NCI-H345 (cell line): ENCODE measurements at places on chromosomes 5 and 9.

DNA sequence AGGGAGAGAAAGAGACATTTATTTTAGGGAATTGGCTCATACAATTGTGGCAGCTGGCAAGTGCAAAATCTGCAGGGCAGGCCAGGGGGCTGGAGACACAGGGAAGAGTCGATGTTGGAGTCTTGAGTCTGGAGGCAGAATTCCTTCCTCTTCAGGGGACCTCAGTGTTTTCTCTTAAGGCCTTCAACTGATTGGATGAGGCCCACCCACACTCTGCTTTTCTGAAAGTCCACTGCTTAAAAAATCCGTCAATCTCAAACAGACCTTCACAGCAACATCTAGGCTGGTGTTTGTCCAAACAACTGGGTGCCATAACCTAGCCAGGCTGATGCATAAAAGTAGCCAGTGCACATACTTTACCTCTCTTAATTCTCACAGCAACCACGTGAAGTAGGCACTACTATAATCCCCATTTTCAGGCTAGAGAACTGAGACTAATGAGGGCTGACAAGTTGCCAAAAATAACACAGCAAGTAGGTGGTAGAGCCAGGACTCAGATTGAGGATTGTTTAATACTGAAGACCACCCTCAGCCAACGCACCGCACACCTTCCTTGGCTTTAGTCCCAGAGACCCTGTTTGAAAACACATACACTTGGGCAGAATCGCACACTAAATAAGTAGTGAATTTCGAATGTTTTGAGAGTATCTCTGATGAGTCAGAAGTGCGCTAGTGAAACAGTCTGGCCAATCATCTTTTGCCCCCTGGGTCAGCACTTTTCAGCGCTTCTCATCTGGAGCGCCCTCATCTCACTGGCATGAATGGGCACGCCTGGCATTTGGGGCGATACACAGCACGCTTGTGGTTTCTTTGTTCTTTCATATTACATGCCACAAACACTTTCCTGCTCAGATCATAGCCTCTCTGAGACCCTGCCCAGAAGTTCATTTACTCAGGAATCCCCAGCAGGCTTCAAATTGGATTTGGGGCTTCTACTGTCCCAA, 591.4 kb downstream of the CCDC171 start:
- DNase-seq: peak; percentile 46

- DNase-seq: peak; percentile 38
Observed at GRCh38 chr9:4298255-4299004, 1.4 kb downstream of the GLIS3 start.

GRCh38 chr5:40484495-40484894, 195.2 kb upstream of the PTGER4 start:
- no peak for DNase-seq

DNA sequence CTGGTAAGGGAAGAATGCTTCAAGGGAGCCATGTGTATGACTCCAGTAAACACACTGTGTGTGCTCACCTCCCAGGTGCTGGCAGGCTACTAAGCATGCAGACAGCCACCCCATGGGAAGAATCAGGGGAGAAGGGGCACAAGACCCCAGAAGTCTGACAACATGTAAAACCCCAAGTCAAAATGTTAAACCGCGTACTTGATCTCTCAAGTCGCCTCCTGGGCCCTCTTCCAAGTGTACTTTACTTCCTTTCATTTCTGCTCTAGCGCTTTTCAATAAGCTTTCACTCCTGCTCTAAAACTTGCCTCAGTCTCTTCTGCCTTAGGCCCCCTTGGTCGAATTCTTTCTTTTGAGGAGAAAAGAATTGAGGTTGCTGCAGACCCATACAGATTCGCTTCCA, 31.3 kb downstream of the DAPK1 start:
- no peak for DNase-seq

GRCh38 chr5:167232675-167233311, 1058.7 kb upstream of the WWC1 start:
- DNase-seq: no peak

DNA sequence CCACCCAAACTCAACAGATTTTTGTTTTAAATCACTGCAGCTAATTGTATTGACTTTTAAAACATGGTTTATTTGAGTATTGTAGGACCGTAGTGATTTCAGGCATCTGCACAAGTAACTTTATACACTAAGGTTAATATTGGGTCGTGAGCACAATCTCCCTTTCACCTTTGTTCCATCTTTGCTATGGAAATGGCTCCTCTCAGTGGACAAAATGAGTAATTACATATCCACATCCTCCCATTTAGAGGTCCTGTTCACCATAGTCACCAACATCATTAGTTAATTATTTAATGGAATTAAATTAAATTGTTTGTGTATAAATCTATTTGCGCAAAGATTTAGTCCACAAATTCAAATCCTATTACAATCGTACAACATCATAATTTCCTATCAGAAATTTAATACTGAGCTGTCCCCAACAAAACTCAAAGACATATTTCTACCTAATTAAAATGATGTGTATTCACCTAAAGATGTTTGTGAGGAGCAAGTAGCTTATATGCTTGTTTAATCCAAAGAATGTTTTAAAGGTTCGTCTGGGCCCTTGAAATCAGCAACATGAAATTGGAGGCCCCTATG, 173.0 kb upstream of the DAPK1 start:
- peak; percentile 28 for DNase-seq

DNA sequence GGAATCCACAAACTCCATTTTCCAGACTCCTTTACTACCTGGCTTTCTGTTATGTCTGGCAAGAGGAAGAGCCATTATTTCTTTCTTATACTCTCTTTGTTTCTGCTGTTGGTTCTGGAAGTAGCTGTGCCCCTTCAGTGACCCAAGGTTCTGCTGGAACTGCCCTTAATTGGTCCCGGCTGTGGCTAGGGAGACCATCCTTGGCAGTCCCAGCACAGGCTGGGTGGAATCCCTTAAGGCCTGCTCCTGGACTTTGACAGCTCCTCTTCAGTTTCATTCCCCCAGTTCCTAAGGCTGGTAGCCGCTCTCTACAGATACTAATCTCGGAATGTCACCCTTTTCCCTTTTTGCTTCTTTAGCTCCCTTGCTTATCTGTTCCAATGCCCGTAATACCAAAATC, 81.9 kb upstream of the GLIS3 start:
- DNase-seq: no peak

DNA sequence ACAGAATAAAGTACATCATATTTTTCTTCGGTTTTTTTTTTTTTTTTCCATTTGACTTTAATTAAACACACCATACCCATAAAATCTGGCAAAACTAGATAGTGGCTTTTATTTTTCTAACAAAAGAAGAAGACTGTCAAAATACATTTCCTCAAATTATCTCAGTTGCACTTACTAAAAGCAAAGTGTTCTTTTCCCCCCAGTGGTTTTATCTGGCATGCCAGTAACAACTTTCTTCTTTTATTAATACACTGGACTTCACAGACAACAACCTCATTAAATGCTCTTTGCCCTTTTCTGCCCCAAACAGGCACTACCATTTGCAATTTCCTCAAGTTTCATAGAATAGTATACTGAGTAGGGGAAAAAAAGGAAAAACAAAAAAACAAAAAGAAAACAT, 1792.3 kb downstream of the EFNA5 start:
- no peak for DNase-seq

DNA sequence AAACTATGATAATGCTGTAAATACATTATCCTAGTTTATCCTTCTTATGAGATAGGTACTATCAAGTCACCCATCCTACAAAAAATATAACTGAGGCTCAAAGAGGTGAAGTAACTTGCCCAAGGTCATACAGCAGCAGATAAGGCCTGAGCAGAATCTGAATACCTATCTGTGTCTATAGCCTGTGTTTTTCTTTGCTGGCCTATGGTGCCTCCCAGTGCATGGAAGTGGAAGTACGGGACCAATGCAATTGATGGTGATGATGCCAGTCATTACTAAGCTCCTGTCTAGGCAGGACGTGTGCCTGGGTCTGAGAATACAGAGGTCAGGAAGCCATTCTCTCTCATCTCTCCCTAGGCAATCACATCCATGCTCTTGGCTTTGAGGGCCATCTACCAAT, 67.8 kb downstream of the FAT2 start:
- DNase-seq: peak; percentile 19

GRCh38 chr5:143862271-143862670, 50.3 kb downstream of the HMHB1 start:
- DNase-seq: no peak

GRCh38 chr9:20044686-20045085, 255.8 kb upstream of the SLC24A2 start:
- no peak for DNase-seq

- DNase-seq: no peak
Observed at GRCh38 chr5:44385291-44385900, 3.8 kb downstream of the FGF10 start.

DNA sequence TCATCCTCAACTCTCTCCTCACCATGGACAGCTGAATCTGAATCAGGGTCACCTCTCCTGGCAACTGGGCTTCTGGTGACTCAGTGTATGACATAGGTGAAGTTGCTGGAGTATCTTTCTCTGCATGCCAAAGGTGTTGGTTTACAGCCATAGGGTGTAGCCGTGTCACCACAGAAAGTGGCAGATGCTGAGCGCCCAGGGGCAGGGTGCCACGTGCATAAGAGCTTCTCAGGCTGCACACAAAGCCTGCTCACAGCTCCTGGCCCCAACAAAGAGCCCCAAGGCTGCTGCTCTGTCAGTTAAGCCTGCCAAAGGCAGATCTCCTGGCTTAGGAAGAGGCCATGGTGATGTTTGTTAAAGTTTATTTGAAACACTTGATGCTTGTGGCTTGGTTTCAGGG, 297.7 kb upstream of the WWC1 start:
- DNase-seq: no peak

GRCh38 chr5:89243611-89244010, 360.6 kb upstream of the MEF2C start:
- DNase-seq: no peak

GRCh38 chr5:138657360-138657759, 82.2 kb upstream of the HSPA9 start:
- DNase-seq: no peak

- no peak for DNase-seq
Observed at GRCh38 chr5:78972654-78973428, 12.3 kb downstream of the ARSB start.

GRCh38 chr5:4699592-4699991, 440.5 kb upstream of the ADAMTS16 start:
- DNase-seq: no peak

DNA sequence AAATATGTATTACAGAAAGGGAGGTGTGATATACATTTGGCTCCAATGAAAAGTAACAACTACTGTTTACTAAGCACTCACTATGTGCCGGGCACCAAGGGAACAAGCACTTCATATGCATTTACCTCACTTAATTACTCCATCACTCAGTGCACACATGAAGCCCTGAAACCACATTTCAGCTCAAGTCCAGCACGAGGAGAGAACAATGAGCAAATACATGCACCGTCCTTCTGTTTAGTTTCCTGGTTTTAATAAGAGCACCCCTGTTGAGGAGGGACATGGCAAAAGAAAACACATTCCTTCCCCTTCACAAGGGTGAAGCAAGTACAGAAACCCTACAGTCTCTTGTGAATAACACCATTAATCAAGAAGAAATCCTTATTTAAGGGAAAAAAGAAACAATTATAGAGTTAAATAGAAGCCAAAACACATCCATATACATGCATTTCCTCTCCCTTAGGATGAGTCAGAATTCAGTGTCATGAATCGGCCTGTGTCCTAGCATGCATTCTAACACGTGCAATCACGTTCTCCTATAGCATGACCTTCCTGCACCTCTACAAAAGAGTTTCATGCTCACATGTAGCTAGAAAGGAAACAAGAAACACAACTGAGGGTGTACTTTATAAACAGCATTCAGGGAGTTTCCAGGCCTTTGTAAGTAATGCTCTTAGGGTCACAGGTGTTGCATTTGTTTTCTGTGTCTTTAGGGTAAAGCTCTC, 411.6 kb downstream of the BNC2 start:
- peak; percentile 73 for DNase-seq

- no peak for DNase-seq
Observed at GRCh38 chr5:36915653-36916052, 39.1 kb downstream of the NIPBL start.

DNA sequence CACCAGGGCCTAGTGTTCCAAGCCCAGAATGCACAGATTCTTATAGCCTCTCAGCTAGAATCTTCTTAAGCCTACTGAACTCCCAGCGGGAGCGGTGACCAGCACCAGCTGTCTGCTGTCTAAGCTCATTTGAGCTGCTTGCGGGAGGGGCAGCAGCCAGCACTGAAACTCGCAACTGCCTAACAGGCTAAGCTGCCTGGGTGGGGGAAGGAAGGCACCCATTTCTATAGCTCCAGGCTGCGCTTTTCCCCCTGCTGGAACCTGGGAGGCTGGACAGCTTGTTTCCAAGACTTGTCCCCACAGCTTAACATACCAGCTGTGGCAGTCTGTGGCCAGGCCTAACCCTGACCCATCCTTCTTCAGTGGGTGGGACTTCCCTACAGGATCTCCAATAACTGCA, 512.9 kb downstream of the EFNA5 start:
- no peak for DNase-seq

- DNase-seq: no peak
Observed at GRCh38 chr5:6397536-6398269, 19.4 kb upstream of the MED10 start.

DNA sequence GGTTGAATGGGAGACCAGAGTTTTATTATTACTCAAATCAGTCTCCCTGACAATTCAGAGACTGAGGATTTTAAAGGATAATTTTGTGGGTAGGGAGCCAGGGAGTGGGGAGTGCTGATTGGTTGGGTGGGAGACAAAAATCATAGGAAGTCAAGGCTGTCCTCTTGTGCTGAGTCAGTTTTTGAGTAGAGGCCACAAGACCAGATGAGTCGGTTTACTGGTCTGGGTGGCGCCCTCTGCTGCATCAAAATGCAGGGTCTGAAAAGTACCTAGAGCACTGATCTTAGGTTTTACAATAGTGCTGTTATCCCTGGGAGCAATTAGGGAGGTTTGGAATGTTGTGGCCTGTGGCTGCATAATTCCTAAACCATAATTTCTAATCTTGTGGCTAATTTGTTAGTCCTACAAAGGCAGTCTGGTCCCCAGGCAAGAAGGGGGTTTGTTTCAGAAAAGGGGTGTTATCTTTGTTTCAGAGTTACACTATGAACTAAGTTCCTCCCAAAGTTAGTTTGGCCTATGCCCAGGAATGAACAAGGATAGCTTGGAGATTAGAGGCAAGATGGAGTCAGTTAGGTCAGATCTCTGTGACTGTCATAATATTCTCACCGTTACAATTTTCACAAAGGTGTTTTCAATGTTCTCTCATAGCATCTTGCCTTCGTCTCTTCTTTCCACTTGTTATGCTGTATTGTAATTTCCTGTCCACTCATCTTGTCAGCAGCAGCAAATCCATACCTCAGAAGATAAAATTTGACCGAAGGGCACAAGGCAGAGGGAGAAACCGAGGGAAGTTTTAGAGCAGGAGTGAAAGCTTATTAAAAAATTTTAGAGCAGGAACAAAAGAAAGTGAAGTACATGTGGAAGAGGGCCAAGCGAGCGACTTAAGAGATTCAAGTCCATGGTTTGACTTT, 59.2 kb upstream of the CLINT1 start:
- DNase-seq: peak; percentile 53

- DNase-seq: no peak
Observed at GRCh38 chr9:118455788-118456187, 751.6 kb downstream of the TLR4 start.

GRCh38 chr5:124790895-124791732, 44.7 kb upstream of the ZNF608 start:
- DNase-seq: no peak

GRCh38 chr9:85577353-85577952, 164.3 kb downstream of the AGTPBP1 start:
- DNase-seq: no peak

GRCh38 chr5:180170810-180171567, 38.0 kb downstream of the RASGEF1C start:
- DNase-seq: no peak
